Germinal center (tissue), 1 donor: ENCODE measurements at places on chromosomes 3 and 15.
A peak's percentile ranks its signal among the peaks of the same experiment; 100 is the strongest.

DNA sequence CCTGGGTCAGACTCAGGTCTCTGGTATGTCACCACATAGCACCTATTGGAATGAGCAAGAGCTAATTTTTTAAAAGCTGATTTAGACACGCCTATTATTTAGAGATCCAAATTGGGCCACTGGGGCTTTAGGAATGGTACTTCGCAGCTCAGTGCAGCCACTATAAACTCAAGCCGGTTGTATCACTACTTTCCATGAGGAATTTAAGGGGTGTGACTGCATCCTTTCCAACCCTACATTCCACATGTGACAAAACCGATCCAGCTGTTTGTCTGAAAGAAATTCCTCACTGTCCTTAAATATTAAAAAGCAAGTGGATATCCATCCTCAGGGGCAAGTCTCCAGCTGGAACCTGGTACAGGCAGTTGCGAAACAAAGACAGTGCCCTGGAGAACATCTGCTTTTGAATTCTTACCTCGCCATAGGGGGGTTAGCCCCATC lies 12.8 kb downstream of the VGLL3 start:
- no peak for DNase-seq

DNA sequence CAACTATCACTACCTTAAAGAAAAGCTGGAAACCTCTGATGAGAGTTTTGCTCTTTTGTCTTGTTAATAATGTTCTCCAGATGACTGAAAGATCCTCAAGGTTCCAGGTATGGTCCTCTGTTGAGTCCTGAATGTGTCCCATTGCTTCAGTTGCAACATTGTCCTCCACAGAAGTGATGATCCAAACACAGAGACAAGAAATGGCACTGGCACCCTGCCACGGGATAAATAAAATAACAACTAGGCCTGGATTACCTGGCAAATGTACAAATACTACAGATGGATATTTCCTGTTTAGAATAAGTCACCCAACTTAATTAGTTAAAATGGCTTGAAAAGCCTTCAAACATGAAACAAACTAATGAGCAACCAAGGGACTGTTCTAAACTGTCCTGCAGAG lies 58.3 kb downstream of the EIF3J start:
- DNase-seq = no peak

- no peak for DNase-seq
These were observed 10.8 kb downstream of the RASL12 start for GRCh38 chr15:65056868-65057548.

DNA sequence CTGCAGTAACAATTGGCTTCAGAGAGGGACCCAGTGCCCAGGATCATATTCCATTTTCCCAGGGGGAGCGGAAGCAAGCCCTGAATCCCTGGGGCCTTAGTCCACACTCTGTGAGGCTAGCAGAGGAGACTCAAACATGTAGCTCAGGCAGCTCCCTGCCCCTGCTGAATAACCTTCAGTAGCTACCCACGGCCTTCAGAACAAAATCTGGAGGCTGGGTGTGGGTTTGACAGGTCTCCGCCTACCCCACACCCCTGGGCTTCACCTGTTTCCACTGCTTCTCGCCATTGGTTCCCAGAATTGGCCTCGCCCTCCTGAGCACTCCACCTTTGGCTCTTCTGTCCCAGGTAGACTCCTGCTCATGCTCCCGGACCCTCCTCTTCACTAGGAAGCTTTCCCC lies 93.6 kb upstream of the ATP2B2 start:
- no peak for DNase-seq

DNA sequence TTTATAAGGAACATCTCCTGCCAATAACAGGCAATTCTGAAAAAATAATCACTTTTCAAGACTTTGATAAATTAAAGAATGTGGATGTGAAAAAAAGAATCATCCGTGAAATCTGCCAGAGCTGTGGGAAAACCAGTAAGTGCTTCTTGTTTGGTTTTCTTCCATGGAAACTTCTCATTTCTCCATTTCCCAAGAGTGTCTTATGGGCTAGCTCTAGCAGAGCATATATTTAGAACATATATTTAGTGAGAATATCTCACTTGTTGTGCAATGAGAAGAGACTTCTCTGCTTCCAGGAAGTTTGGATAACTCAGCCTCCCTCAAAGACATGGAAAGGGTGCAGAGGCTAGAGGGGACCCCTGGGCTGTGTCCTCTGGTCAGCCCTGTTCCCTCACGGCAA lies 49.9 kb downstream of the COL6A5 start:
- DNase-seq = no peak

DNA sequence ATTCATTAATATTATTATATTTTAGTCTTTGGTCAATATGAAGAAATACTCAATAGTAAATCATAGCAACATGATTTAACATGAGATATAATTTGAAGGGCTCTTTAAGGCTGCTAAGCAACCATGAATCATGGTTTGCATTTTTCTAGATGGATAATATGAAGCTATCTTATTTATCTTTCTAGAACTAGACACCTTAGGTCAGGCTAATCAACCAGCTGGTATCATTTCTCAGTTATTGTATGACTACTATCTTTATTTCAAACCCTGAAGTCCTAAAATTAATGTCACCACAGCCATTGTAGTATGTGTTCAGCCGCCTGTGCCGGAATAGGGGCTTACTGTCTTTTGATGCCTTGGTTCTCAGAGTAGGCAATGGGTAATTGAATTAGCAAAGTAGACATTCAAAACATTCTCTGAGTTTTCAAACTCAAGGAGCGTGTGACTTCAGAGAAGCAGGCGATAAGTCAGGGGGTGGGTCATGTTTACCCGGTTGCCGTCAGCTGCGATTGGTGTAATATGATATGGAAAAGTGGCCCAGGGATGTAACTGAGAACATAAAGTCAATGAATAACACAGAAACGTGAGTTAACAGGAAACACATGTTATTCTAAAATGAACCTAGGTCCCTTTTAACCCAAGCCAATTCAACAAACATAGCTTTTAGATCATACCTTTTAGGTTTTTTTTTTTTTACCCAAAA lies 93.4 kb upstream of the CTDSPL start:
- DNase-seq = no peak

DNA sequence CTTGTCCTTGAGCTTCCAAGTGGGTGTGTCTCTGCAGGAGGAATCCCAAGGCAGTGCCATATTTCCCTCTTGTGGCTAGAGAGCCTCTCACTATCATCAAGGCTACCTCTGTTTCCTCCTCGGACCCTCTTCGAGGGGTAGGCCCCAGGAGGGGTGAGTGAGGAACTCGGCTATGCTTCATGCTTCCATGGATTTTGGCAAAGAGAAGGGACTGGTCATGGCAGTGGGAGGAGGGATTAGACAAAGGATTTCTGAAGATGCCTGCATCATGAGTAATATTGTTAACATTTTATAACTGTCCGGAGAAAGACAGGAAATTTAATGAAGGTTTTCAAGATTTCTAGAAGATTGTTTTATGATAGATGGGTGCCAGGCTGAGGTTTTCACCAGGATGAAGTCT lies 241.5 kb downstream of the CLSTN2 start:
- DNase-seq = no peak

DNA sequence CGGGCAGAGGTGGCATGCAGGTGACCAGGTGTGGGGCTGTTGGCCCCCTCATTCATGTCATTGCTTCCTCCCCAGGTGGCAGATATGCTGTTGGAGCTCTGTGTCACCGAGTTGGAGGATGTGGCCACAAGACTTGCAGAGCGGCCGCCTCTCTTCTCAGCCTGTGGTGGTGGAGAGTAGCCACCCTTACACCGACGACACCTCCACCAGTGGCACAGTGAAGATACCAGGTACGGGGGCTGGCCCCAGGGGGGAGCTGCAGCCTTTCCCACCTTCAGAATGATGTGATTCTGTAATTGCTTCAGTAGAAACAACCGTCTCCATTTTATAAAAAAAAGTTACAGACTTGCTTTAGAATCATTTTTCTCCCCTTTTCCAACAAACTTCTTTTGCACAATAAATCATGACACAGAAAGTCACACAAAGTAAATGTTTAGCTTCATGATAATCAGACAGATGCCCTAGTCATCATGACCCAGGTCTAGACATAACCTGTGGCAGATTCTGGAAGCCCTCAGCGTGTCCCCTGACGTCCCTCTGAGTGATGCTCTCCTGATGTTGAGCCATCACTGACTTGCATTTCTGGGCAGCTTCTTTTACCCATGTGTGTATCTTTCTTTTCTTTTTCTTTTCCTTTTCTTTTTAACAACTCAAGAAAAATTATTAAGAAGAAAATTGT lies 76.0 kb upstream of the FAN1 start:
- DNase-seq = no peak

DNA sequence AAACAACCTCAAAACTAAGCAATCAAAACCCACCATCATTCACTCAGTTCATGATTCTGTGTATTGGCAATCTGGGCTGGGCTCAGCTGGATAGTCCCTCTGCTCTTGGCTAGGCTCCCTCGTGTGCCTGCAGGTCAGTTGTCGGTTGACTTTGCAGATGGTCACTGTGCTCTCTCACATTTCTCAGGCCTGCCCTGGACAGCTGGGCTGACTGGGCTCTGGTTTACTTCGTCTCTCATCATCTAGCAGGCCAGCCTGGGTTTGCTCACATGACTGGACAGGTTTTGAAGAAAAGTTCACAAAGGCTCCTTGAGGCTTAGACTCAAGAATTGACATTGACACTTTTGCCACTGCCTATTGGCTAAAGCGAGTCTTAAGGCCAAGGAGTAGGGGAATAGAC lies 105.0 kb upstream of the CTNNB1 start:
- DNase-seq = no peak

- peak; percentile 10 for DNase-seq
These were observed 28.8 kb upstream of the GLCE start for GRCh38 chr15:69131362-69132220.

GRCh38 chr3:76402926-76403325 lies 617.6 kb upstream of the ZNF717 start:
- DNase-seq = no peak

DNA sequence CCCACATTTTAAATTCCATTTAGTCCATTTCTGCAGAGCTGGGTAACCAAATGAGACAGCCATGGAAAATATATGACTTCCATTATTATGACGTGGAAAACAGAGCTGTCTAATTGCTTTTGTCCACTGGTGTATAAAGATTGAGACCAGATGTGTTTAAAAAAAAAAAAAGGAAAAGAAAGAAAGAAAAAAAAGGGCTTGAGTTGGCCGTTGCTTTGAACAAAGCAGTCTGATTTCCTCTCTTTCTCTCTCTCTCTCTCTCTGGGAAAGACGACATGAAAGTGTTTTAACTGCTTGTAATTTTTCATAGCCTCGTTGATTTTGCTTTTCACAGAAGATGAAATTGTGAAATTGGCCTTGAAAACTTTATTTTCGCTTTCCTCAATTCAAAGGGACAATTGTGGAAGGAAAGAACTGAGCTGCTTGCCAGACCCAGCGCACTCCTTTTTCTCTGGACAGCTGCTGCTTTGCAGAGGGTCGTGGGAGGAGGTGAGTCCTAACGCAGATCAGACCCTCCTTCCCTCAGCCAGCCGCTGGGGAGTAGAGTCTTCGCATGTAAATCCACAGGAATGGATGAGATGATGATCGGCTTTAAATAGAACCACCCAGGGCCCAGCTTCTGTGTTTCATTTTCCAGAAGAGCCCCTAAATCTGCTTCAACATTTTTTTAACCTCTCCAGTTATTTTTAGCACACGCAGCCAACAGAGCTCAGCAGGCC lies 42.8 kb upstream of the UBE2E1 start:
- peak; percentile 27 for DNase-seq

GRCh38 chr15:39777496-39777895 lies 5.1 kb downstream of the FSIP1 start:
- no peak for DNase-seq

DNA sequence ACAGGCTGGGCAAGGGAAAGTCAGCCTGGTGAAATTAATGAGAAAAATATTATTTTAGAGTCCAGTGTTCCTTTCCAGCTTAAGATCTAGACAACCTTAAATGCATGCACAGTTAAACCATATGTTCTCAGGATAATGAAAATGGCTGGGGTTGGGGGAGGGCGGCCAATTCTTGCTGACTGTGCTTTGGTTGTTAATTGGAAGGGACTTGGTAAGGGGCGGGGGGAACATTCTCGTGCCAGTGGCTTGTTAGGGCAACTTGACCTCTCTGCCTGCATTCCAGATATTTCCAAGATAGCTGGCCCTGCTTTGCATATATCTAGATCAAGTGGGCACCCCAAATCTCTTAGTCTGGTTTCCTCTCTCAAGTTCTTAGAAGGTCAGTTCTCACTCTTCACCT lies 112.5 kb downstream of the TOP2B start:
- no peak for DNase-seq
